ENCODE measurements at places on chromosomes 7 and 10.

- no peak for DNase-seq
Measured at GRCh38 chr10:95552679-95553342, 8.4 kb downstream of the SORBS1 start.

DNA sequence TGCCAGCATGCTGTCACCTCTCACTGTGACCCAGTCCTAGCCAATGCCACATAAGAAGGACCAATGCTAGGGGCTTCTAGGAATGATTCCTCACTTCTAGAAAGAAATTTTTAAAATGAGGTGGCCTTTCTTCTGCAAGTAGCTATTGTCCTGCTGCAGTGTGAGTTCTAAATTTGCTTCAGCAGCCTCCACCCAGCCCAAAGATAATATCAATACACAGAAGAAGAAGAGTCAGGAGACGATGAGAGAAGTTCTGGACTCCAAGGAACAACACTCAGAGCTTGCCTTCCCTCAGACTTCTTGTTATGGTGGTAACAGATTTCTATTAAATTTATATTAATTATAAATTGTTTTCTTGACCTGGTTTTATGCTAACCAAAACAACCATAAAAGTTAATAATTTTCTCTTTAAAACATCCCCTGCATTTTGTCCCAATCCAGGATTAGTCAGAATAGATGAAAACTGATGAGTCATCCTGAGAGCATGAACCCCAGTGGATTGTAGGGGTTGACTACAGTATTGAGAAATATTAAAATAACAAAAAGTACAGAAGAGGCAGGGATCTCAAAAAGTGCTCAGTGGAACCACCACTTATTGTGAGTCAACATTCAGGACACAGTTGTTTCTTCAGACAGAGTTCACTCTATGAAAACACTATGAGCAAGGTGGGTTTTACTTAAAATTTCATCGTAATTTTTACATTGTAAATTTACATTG, 29.6 kb upstream of the AKR1C2 start:
- peak; percentile 88 for DNase-seq

- no peak for DNase-seq
Measured at GRCh38 chr7:142379201-142379885, 121.5 kb upstream of the PRSS58 start.

GRCh38 chr7:114857605-114858004, 64.3 kb upstream of the MDFIC start:
- DNase-seq: no peak

GRCh38 chr10:52353960-52354394, 39.9 kb downstream of the DKK1 start:
- DNase-seq: peak; percentile 44

DNA sequence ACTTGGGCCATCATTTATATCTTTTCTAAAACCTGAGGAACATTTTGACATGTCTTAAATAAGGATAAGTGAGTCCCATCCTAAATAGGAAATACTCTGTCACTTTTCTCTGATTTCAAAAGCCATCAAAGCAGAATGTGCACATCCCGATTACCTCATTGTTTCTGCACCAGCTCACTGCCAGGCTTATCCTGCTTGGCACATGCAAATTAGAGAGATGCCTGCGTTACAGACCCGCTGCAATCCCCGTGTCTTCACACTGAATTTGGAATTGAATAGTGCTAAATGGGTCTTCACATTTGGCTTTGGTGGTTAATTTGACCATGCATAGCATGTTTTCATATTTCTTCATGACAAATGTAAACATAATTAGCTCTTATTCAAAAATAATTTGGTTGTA, 279.5 kb downstream of the WDR37 start:
- no peak for DNase-seq

- no peak for DNase-seq
Measured at GRCh38 chr7:37701769-37702168, 18.2 kb downstream of the GPR141 start.

DNA sequence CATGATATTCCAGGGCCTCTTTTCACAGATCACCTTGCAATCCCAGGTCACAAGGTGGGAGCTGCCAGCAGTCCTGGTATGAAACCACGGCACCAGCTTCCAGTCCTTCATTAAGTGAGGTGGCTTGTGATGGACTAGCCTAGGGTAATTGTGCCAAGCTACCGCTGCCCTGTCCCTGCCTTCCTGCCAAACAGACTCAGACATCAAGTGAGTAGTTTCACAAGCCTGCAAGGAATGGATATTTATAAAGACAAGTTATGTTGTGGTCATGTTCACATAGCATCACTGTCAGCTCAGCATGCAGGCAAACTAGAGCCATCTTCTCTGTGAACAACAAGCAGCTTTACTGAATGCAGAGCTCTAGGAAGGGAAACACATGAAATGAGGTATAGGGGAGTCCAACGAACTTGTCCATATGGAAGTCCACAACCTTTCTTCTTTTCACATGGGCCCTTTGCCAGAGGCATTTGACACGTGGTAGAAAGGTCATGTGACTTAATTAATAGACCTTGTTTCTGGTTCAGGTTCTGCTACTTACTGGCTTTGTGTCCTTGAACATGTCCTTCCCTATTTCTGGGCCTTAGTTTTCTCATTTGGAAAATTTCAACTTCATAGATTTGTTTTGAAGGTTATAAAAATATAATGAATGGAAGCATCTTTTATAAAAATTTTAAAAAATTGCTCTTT, 1061.2 kb downstream of the KCNMA1 start:
- DNase-seq: peak; percentile 77

DNA sequence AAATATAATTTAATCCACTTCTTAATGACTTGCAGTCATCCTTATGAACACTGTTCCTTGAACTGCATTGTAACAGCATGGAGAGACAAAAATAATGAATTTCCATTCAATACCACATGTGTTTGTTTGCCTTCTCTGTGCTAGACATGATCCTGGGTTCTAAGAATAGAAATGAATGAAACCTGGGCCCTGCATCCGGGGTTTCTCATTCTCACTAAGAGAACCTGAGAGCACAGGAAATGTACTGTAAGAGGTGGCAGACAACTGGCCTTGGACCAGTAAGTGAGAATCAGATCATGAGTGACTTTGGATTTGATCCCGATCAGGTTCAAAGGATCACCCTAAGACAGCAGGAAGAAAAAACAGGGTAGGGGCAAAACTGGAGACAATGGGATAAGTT, 37.2 kb upstream of the CUL1 start:
- DNase-seq: no peak

DNA sequence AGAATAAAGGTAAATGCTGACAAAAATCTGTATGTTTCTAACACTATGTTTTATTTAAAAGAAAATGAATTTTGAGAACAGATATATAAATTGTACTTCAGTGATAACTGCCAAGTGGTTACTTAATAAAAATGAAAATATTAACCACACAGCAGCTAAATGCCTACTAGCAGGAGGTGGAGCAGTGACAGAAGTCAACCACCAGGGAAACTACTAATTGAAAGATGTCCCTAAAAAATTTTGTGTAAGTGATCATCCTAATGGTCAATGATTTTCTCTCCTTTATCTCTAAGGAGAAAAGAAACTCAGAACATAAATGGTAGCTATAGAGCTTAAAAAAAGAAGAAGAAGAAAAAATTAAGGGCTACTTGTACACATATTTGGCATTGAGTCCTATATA, 22.9 kb downstream of the WNT16 start:
- DNase-seq: no peak

DNA sequence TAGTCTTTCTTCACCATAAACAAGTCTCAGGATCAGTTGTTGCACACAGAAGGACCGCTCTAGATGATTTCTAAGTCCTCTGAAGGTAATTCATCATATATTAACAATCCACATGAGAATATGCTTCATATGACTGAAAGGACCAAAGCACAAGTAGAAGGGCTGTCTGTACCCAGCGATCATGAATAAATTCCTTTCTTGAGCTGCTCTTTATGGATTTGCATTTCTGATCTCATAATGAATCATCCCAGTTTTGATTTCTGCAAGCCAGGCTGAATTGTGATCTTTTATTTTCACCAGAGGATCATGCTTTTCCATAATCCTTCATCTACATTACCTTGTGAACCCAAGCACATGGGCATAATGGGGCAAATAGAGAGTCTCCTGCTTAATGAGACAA, 675.6 kb downstream of the MAGI2 start:
- peak; percentile 9 for DNase-seq

DNA sequence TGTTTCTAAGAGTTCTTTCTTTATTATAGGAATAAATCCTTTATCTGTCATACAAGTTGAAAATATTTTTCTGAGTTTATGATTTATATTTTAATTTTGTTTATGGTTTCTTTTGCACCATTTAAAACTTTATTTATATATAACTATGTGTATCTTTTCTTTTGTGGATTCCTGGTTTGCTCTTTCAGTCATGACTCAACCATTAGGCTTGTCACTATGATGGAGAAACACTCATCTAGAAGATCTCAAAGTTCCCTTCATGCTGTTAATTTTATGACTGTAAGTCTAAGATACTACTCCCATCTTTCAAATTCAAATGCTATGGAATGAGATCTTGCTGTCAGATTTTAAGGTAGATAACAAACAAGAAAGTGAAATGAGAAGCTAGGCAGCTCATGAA, 199.5 kb downstream of the INHBA start:
- peak; percentile 30 for DNase-seq

GRCh38 chr10:10120671-10121070, 897.0 kb upstream of the CELF2 start:
- no peak for DNase-seq

- peak; percentile 62 for DNase-seq
Measured at GRCh38 chr10:99329304-99329553, at the start of gene CNNM1. Gene CNNM1, plus strand, starts transcription at chr10:99329356. Its CDS starts 32 bp downstream, at chr10:99329388.

DNA sequence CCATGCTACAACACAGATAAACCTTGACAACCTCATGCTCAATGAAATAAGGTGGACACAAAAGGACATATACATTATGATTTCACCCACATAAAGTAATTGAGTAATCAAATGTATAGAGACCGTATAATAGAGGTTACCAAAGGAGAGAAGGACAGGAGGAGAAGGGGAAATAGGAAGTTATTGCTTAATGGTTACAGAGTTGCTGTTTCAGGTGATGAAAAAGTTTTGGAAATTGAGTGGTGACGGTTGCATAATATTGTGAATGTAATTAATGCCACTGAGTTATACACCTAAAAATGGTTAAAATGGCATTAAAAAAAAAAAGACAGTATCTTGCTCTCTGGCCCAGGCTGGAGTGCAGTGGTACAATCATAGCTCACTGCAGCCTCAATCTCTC, 1.5 kb upstream of the OGDH start:
- no peak for DNase-seq

DNA sequence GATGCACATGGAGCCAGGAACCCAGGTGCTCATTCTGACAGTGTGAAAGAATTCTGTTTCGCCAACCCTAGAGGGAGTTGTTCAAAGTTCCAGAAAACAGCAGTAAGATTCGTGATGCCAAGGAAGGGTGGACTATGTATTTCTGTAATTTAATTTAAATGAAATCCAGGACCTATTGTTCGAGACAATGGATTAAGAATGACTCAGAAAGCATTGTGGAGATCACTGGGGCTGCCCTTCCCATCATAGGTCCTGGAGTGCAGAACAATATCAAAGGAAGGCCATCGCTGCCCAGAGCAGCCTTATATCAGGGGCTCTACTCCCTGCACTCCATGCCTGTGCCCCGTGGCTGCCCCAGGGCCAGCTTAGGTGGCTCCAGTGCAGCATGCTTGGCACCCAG, 32.1 kb upstream of the CALD1 start:
- no peak for DNase-seq

- DNase-seq: no peak
Measured at GRCh38 chr10:49001870-49002672, 62.4 kb upstream of the LRRC18 start.

Measured in GM03348 (cell line).